ENCODE measurements at places on chromosomes 5 and 9.

- DNase-seq = no peak
Measured at GRCh38 chr5:2752059-2752820, 763 bp upstream of the IRX2 start.

DNA sequence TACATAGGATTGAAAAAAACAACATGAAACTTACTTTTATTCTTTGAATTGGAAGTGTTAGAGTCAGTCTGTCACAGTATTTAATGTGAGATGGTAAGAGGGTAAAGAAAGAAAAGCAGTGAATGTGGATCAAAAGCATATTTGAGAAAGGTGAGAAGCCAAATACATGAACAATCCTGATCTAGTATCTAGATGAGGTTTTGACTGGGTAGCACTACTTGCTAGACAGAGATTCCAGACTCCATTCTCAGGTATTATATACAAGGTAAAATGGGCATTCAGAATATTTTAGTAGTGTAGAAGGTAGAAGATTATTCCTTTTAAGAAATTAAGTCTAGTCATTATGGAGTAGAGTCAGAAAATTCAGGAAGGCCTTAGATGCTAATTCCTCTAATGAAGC lies 62.2 kb downstream of the SLC38A9 start:
- DNase-seq = no peak

DNA sequence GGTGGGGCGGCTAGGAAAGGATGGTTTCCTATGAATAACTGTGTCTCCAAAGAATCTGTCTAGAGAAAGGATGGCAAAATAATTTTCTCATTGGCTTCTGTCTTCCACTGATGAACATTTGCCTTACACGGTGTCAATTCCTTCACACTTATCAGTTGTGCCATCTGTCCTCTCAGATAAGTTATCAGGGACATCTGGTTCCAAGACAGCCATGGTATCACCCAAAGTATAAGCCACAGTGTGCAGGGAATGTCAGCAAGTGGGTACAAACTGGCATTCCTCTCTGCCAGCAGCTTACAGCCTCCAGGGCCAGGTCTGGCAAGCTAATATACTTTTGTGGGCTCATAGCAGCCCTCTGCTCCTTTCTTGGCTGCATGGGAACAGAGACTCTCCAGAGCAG lies 1092.0 kb downstream of the EFNA5 start:
- no peak for DNase-seq

GRCh38 chr9:29750062-29750461 lies 2176.8 kb upstream of the C9orf72 start:
- no peak for DNase-seq

DNA sequence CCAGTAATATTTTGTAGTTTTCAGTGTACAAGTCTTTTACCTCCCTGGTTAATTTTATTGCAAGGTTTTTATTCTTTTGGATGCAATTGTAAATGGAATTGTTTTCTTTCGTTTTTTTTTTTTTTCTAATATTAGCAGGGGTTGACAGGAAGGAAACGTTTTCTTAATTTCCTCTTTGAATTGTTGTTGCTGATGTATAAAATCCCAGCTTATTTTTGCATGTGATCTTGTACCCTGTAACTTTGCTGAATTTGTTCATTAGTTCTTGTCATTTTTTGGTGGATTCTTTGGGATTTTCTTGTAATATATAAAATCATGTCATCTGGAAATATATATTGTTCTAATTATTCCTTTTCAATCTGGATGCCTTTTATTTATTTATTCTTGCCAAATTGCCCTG lies 65.0 kb upstream of the ANKH start:
- DNase-seq = no peak

DNA sequence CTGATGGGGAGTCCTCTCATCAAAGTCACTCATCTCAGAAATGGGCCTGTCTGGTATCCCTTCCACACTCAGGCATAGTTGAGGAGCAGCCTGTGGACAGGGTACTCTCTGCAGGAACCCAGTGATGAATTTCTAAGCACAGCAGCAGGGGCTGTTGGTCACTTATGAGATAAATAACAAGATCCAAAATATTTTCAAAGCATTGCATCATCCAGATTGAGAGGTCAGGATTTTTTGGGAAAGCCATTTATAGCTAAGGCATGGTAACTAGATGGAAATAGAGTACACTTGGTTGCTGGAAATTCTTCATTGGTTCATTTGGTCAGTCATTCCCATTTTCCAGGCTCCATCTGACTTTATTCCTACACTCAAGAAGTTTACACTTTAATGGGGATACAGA lies 246.8 kb upstream of the RAI14 start:
- DNase-seq = no peak

GRCh38 chr5:110884005-110884404 lies 145.2 kb downstream of the SLC25A46 start:
- DNase-seq = no peak

DNA sequence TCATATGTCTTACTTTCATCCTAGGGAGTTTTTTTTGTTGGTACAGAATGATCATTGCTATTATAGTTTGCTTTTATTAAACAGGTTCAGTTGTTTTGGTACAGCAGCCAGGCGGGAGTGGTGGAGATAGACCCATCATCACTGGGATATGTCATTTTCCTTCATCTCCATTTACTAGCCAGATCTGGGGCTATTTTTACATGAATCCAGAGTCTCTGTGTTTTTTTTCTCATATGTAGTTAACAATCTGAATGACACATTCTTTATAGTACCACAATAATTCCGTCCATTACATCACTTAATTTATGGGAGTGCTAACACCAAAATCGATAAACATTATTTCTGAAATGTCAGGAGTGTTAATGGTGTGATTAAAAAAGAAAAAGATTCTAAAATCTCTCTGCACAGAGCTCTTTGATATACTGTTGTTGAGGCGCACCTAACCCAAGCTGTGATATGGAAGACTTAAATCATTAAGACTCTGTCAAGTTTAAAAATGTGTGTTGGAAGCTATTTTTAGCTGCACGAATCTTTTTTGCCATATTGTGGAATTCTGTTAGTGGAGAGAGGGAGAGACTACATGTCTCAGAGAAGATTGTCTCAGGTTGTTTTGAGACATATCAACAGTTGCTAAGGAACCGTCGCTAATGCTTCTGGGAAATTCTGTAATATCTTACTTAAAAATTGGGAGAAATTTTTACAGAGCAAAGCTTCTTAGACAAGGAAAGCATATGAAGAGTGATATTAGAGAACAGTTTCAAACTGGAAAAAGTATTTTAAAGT lies 59.6 kb downstream of the RPS23 start:
- no peak for DNase-seq

DNA sequence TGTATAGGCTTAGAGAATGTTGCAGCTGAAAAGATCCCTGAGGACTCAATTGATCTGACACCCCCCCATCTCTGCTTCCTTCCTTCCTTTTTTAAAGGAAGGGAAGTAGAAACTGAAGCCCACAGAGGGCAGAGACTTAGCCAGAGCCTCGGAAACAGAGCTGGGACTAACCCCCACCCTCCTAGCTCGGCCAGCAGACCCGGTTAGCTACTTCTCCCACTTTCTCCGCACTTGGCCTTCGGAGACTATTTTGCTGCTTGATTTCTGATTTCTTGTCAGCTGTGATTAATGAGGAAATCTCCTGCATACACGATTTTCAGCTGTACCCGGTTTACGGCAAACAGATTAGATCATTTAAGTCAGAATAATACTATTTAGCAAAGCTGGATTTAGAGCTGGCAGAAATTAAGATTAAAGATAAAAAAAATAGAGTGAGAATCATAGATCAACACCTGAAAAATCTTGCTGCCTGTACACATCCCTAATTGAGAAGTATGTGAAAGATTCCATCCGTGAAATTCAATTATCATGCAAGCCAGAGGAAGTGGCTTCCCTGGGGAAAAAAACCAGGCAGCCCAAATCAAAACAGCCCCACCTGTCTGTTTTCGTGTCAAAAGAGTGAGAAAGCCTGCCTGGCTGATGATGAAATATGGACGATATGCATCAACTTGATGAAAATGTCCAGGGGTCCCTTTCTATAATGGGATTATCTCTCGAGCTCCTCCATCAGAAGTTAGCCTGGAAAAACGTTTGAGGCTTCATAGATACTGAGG lies 159.5 kb upstream of the SHB start:
- DNase-seq = no peak

DNA sequence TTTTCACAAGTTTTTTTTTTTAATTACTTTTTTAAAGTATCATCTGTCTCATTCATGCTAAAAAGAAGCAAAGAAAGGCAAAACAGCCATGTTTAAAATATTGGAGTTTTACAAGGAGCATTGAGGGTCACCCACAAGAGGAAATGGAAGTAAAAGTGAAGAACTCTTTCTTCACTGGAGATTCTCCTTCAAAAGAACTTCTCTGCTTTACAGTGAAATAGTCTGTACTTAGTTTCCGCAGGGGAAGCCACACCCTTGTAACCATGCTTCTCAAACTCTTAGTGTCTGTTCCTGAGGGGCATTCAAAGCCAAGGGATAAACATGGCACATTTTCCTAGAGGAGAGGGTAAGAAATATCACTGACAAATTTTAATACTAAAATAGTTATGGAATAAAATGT lies 8.6 kb downstream of the C9orf72 start:
- no peak for DNase-seq

GRCh38 chr9:76662476-76663281 lies 101.6 kb upstream of the PCA3 start:
- no peak for DNase-seq

GRCh38 chr5:177595991-177596774 lies 3.7 kb upstream of the B4GALT7 start:
- no peak for DNase-seq

DNA sequence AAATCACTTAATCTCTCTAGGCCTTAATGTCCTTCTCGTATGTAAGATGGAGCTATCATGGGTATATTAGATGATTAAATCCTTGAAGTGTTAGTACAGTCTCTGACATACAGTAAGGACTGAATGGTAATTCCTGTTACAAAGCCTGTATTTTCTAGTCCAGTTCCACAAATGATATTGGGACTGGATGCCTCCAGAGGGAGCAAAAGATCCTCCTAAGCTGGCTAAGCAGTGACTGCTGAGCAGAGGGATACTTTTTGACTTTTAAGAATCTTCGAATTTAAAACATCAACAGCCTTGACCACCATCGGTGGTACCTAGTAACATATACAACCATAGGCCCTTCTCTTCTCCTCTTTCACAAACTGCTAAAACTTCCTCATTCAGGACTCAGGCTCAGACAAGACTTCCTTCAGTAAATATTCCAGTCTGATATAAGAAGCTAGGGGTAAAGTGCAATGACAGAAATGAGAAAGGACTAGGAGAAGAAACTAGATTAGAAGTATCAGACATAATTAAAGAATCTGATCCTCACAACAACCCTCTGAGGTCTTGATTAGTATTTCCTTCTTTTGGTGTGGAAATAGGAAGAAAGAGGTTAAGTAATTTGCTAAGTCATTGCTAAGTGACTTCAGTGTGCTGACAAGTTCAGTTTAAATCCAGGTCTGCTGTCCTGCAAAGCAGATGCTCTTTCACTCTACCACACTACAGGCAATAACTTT lies 13.9 kb downstream of the PTAR1 start:
- no peak for DNase-seq

DNA sequence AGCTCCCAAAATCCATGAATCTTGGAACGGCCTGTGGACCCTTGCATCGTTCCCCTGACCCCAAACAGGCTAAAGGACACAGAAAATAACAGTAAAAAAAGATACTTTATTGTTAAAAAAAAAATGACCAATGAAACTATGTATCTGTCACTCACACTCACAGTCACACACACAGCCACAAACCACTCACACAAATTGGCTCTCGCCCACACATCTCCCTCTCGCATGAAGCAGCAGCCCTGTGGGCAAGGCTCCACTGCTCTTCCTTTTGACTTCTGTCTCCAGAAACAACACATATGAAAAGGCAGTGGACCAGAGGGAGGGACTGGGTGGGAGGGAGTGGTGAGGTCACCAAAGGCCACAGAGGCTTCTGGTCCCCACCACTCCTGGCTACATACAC lies 56.6 kb downstream of the SLC36A1 start:
- DNase-seq = no peak

DNA sequence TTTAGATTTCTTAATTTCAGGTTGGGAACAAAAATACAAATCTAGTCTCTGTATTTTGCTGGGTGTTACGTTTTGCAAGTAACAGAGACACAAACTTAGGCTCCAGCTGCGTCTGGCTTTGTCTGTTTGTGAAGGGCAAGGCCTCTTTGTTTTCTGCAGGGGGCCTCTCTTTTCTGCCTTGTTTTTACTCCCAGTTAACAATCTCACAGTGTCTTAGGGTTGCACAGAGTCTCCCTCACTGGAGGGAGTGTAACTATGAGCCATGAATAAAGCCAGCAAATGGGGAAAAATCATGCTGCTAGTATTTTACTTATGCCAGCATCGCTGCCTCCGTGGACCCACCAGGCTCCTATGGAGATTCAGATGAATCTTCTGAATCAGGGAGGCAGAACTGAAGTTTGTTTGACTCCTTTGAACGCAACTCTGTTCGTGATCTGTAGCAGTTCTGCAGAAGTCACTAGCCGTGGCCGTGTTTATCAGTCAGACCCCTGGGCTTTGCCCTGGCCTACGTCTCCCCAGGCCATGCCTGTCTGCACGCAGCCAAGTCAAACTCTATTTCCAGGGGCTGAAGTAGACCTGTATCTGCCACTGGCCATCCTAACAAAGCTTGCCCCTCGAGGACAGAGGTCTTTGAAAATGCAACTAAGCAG lies 77.2 kb downstream of the ATP10B start:
- DNase-seq = no peak

DNA sequence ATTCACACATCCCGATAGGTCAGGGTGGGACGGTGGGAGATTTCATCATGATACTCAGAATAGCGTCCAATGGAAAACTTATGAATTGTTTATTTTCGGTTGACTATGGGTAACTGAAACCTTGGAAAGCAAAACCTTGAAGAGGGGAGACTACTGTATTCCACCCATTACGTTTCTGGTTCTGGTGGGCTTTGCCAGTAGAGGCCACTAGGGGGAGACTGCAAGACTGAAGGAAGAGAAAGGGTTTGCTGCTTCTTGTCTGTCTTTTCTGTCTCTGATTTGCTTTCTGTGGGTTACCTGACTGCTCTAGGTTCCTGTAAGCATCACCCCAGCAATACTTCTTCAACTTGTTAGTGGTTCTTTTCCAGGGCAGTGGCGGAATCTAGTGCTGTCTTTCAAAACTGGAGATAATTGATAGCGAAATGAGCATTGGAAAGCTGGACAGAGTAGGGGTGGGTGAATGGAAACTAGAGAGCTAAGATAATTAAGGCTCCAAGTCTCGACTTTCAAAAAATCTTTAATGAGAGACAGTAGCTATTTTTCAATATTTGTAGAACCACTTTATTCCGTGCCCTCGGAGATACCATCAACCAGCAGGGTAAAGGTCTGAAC lies 27.0 kb downstream of the GRIN3A start:
- DNase-seq = peak; percentile 50

DNA sequence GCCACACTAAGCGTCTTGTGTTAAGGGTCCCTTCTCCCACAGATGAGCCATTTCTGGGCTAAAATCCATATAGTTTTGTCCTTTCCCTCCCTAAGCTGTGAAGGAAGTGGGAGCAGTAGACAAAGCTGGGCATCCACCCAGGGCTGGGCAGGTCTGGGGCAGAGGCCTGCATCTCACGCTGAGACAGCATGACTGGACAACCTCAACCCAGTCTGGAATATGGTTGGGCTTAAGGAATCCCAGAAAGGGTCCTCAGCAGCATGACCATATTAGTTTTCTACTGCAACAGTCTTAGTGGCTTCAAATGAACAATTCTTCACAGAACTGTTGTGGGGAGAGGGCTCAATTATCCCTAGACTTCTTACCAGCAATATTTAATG lies 173.8 kb downstream of the AUH start:
- DNase-seq = no peak
